ENCODE measurements at places on chromosomes 1 and 21.

DNA sequence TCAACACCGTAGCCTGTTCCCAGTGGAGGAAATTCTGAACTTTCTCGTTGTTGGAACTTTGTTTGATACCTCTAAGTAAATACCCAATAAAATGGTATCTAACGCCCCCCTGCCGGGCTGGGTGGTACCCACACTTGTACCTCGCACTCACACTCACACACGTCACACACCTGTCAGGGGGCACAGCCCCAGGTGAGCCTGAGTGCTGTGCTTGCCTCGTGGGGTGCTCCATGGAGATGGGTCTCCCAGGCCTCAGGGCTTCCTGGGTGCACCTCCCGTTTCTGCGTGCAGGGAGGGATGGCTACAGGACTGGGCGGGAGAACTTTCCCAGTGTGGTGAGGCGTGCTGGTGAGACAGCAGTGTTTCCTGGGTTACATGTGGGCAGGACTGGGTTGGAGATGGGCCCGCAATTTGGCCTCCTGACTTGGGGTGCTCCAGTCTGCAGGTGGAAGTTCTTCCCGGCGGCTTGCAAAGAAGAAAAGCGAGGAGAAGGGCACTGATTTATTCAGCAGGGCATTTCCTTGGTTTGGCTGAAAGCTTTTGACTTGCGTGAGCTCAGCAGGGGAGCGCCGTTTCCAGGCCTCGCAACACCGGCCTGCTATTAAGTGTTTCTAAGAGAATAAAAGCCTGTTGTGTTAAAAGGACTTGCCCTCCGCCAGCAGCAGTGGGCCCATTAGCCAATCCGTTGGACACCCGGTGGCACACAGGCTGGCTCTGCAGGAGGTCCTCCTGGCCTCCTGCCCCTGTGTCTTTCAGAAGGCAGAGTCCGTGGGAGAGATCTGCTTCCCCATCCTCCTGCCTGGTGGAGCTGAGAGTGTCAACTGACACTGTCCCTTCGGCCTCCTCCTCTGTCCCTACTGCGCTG lies 79.7 kb downstream of the KIF26B start:
- no peak for DNase-seq

- no peak for DNase-seq
Observed at GRCh38 chr1:209375097-209375496, 208.4 kb upstream of the CAMK1G start.

DNA sequence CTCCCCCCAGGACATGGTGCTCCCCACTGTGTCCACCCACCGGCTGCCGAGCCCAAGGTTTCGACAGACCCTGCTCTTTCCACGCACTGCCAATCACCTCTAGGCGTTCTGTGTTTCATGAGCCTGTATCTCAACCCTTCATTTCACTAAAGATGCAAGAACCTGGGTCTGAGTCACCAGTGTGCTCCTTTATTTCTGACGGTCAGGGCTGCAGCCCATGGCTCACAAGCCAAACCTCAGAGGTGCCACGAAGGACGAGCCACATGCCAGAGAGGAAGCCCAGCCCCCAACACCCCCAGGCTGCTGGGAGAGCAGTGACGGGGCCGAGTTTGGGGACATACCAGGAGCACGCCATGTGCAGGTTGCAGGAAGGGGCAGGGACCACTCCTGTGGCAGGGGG lies 79.2 kb upstream of the ARHGEF16 start:
- DNase-seq = no peak

- no peak for DNase-seq
Observed at GRCh38 chr1:61274939-61275338, 192.6 kb downstream of the NFIA start.

DNA sequence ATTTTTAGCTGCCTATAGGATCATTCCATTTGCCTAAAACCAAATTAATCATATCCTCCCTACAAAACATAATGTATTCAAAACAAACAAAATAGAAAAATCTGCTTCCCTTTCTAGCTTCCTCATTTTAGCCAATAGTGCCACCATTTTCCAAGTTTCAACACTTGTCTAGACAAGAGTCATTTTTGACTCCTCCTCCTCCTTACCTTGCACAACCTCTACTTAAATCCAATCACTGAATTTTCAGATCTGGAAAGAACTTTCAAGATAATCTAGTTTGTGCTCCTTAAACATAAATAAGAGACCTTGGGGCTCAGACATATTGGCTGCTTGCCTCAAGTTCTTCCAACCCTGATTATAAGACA lies 7.4 kb downstream of the STX6 start:
- DNase-seq = no peak

- no peak for DNase-seq
Observed at GRCh38 chr1:112618114-112618720, 724 bp downstream of the ST7L start.

GRCh38 chr1:53305650-53306049 lies 22.2 kb downstream of the LRP8 start:
- no peak for DNase-seq

GRCh38 chr1:30990591-30990990 lies 74.9 kb downstream of the PUM1 start:
- no peak for DNase-seq

GRCh38 chr1:180606155-180606554 lies 25.7 kb upstream of the XPR1 start:
- DNase-seq = no peak

GRCh38 chr1:101281751-101282150 lies 44.9 kb downstream of the S1PR1 start:
- DNase-seq = no peak

GRCh38 chr1:52296345-52296744 lies 69.7 kb downstream of the CC2D1B start:
- DNase-seq = no peak

DNA sequence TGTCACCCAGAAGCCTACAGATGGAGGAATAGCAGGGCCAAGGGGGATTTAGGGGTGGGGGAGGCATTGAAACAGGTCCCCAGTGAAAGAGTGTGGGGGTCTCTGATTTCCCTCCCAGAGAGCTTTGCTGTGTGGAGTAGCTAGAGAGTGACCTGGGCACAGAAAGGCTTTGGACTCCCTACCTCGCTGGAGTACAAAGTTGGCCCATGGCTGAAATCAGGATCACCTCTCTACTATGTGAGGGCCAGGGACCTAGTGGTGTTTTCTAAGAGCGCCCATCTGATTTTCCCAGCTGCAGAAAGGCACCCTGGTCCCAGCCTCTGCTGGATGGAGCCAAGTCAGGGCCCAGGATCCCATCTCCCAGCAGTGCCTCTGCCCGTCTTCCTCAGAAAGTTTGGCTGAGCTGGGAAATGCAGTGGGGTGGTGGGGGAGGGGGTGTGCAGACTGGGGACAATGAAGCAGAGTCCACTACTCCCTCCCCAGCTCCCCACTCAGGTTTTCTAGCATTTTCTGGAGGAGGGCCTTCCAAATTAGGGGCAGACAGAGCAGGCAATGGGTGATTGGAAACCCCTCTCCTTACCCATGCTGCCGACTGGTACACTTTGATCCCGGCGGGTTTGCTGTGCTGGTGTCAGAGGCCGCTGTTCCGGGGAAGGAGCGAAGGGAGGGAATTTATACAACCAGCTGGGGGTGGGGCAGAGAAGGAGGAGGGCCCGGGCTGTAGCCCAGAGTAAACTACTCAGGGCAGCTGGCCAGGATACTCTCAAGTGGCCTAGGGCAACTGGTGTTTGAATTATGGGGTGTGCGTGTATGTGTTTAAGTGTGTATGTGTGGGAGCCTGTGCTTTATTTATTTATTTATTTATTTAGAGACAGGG lies at the start of gene SELENBP1:
Gene SELENBP1 (minus strand): TSS at position 648 of the 877 bp plus-strand sequence. CDS start 64 bp downstream, at position 584.
- DNase-seq = no peak

DNA sequence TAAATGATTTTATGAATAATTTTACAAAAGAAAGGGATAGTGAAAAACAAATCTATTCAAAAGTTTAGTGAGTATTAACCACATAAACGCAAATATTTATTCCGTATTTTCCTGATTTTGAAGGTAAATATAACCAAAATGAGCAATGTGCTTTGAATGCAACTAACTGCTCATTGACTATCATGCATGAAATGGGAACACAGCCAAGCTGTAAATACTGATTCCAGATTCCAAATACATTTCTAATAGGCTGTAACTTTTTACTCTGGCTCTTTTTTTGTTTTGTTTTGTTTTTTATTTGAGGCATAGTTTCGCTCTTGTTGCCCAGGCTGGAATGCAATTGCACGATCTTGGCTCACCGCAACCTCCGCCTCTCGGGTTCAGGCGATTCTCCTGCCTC lies 41.8 kb downstream of the SELENOF start:
- no peak for DNase-seq

DNA sequence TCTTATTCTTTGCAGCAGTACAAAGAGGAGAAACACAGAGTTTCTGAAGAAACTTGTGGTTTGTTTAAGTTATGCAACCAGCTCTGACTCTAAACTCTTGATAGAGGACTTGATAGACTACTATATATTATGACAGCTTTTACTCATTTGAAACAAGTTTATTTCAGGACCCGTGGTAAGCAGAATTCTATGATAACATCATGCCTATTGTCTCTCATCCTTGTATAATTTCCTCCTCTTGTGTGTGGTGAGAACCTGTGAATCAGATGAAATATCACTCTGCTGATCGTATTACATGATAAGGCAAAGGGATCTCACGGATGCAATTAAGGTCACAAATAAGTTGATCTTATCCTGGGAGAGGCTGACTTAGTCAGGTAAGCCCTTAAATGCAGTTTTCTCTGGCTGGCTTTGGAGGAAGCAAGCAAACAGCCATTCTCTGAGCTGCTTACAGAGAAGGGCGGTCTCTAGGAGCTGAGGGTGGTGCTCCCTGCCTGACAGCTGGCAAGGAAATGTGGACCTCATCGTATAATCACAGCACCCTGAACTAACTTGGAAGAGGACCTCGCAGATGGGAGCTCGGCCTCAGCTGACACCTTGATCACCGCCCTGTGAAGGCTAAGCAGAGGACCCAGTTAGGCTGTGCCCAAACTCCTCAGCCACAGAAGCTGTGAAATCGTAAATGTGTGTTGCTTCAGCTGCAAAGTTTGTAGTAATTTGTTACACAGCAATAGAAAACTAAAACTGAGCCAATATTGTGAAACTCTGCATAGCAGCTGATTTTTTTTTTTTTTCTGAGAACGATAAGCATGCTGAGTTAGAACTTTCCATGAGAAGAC lies 151.1 kb upstream of the DPT start:
- no peak for DNase-seq

DNA sequence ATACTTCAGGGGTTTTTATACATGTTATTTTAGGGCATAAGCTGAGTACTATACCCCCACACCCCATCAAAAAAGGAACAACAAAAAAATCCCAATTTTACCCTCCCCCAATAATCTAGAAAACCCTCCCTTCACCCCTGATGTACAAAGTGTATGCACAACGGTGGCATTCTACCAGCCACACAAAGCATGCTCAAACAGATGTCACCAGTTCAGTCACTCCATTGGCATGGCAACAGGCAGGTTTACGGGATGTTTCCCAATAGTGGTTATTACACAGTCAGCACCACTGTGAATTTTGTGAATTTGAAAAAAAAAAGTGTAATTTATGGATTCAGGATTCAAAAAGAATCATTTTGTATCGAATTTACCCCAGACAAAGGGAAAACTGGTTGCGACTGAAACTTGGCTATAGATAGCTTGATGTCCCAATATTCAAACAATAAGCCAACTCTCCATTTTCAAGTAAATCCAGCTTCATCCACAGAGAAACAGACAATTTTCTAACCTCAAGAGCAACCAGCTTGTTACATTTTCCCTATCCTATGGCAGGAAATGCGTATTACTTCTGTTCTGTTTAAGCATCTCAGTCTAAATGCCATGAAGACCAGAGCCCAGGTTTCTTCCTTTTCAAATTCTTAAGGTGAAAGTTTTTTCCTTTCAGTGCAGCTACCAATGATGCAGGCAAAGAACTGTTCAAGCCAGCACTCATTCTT lies 34.0 kb upstream of the SLC45A3 start:
- no peak for DNase-seq

- DNase-seq = no peak
Observed at GRCh38 chr21:16865632-16866031, 647.2 kb upstream of the CXADR start.

DNA sequence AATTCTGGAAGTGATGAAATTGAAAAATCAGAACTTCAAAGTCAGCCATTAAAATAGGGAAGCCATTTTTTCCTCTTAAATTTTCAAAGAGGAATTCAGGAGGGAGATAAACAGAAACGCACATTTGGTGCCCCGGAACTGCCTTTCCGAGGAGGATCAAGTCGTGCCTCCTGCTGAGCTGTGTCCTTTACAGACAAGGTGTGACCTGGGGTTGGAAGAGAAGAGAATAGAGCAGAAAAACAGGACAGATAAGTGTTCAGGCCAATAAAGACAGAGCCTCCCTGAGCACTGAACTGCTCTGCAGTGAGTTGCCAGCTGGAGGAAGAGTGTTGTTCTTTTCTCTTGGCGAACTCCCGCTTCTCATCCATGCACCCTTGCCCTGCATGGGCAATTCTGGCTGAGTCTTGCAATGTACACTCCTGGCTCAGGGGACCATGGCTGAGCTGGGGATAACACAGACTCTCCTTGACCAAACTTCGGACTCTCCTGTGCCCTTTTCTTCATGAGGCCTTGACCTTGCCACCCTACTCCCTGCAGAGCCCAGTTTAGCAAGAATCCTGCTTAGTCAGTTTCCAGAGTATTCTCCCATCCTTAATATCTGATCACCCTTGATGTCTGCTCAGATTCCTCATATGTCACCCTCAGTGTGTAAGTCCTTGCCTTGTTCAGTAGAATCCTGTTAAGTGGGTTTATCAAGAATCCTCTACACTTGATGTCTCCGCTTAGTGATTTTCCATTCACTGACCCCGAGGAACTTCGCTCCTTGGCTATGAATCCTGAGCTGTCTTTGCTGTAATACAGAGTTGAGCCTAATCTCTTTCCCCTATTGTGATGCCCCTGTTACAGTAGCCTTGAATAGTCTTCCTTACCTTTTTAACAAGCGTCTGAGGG lies 1.3 kb upstream of the MTARC1 start:
- no peak for DNase-seq

- DNase-seq = no peak
Observed at GRCh38 chr1:20730690-20731056, 1.8 kb downstream of the SH2D5 start.

GRCh38 chr21:45856442-45856841 lies 125.1 kb upstream of the COL6A1 start:
- DNase-seq = no peak

DNA sequence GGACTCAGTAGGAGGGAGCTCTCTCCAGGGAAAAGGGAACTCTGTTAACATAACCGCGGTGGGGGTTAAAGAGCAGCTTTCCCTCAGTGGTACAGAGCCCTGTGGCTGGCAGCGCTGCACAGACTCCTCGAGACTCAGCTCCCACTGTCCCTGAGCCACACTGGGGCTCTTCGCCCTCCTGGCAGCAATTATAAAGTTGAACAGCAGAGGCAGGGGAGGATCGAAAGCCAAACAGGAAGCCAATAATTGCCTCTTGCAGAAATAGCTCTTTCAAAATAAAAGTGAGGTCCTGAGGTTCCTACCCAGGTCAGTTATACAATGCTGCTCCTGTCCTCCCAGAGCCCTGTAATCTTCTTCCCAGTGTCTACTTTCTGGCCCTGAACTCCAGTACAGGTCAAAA lies 77.0 kb downstream of the FAM78B start:
- DNase-seq = no peak

- DNase-seq = no peak
Observed at GRCh38 chr1:84884671-84885389, 8.2 kb downstream of the LPAR3 start.

GRCh38 chr1:1427106-1427819 lies 6.2 kb upstream of the ANKRD65 start:
- DNase-seq = no peak

- DNase-seq = no peak
Observed at GRCh38 chr1:3140437-3140836, 71.4 kb downstream of the PRDM16 start.

GRCh38 chr1:218642033-218642948 lies 297.2 kb downstream of the TGFB2 start:
- no peak for DNase-seq
